Left lung (tissue), 14 donors: ENCODE measurements at places on chromosomes 5 and 9. TPM values are rescaled to one million over a fixed set of nuclear protein-coding genes. Genes with fewer than 3 reads are reported as not detected.
A peak's percentile ranks its signal among the peaks of the same experiment; 100 is the strongest.

Gene QSOX2
- 12.8 TPM for polyA plus RNA-seq

DNA sequence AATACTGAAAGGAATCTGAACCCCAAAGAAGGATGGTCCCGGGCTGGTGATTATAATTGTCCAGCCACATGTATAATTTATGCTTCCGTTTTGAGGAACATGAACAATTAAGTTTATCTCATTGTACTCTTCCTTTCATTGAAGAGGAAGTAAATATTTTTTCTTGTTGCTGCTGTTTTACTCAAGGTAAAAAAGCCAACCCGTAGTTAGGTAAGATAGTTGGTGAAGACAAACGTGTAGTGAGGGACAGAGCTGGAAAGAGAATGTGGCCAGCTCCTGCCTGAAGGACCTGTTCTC lies 5.1 kb downstream of the RCL1 start:
- no peak for DNase-seq

Gene GEMIN5
- 22.4 TPM for polyA plus RNA-seq

GRCh38 chr5:86463339-86463738 lies 154.4 kb upstream of the COX7C start:
- DNase-seq: no peak

DNA sequence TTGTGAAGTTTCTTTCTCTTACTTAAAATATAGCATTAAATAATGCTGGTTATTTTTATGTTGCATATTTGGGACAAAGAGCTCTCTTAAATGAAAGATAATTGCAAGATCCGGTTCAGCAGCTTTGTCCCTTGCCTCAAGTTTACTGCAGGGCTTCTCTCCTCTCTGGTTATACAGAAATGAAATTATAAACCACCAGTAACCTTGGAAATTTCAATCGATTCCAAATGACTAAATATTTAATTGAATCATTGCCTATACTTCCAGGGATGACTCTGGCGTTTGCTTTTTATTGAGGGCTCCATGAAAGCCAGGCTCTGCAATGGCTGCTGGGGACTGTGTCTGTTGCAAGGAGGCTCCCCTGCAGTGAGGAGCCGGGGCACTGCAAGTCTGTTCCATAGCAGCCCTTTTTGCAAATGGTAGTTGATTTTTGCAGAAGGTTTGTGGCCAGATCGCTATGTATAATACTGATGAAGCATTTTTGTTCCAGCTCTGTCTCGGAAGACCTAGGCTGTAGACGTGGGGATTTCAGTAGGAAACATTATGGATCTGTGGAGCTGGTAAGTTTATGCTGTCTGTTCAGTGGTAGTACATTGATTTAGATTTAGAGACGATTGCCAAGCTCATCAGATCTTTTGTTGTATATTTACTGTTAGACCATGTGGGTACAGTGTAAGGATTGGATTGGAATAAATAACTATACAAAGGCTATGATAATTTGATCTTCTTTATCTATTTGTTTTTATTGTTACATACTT lies at the start of gene GARNL3:
TSS of gene GARNL3 (plus strand) at position 313 of the 758 bp plus-strand sequence. CDS start at position 417, 104 bp downstream.
- peak; percentile 17 for DNase-seq

Gene CCDC171
- polyA plus RNA-seq: 11.2 TPM

Gene MCIDAS
- 0.79 TPM for polyA plus RNA-seq

DNA sequence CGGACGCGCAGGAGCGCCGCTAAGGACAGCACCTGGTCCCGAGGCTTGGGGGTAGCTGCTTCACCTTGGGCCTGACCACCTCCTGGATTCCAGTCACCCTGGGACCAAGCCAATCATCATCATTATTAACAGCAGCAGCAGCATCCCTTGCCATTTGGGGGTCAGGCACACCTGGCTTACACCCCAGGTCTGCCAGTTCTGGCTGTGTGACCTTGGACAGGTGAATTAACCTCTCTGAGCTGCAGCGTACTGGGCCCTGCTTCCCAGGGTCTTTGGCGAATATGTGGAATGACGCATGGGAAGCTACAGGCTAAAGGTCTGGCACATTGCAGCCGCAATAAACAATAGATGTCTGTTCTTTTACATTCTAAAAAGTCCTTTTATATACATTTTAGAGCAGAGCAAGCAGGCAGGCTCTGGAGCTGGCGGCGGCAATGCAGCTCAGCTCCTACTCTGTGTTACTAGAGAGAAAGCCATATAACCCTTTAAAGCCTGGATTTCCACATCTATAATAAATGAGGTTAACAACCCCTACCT lies 97.8 kb upstream of the CPLX2 start:
- no peak for DNase-seq

- peak; percentile 79 for DNase-seq
These were observed 909 bp downstream of the AFF4 start for GRCh38 chr5:132962429-132963021.

- DNase-seq: peak; percentile 43
These were observed 112.5 kb downstream of the FAM174A start for GRCh38 chr5:100647461-100648230.

DNA sequence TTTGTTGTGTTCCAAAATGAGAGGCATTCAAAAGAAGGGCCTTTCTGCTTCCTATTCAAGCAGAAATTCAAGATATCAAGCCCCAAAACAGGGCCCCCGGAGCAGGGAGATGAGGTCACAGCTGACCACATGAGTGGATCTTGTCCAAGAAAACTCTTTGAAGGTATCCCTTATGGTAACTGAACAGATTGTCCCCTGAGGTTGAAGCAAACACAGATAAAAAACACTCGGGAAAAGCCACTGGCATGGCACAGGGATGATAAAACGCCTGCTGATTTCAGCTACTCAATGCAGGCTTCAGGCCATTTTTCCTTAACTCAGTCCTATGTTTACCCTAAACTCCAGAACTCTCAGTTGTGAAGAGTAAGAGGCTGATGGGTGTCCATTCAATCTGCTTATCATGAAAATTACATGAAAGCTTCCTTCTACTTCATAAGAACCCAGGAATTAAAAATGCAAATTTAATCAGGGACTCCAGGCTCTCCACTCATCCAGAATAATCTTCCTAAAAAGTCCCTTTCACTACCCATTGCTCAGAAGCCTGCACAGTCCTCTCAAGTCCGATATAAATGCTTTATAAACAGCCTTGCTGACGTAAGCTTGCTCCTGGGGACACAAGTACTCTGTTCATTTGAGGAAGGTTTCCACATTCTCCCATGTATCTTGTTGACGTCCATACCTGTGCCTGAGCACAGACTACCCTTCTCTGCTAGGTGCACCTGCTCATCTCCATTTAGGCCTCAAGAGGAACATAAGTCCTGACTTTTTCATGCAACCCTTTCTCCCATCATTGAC lies 35.9 kb upstream of the SLC1A3 start:
- DNase-seq: no peak

Gene TAF11L14
- polyA plus RNA-seq: not detected

DNA sequence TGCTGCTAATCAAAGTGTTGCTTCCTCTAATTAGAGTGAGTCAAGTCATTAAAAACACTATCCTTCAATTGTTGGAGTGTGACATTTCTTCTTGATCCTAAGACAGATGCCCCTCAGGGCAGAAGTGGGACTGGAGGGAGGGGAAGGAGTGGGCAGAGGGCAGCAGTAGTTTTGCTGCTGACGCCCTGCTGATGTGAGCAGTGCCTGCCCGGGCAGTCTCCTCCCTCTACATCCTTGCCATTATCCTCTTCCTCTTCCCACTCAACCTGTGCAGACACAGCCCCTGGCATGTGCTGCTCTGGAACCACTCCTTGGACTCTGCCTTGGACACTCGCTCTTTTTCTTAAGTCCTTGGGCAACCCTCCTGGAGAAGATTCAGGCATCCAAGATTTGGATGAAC lies 232.5 kb downstream of the HSPA4 start:
- DNase-seq: no peak

DNA sequence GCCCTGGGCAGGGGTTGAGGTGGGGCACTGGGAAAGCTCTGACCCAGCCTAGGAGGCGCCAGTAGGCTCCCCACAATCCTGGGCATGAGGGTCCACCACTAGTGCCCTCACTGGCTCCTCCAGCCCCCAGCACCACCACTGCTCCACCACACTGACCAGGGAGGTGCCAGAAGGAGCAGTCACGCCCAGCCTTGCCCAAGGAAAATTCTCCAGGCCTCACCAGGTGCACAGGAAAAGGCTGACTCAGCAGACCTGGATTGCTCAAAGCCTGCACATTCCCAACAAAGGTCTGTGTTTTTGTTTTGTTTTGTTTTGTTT lies 62.9 kb downstream of the ZNF354C start:
- DNase-seq: no peak

Gene PCDHGA11
- polyA plus RNA-seq: 2.8 TPM

Gene TRPM3
- 0.85 TPM for polyA plus RNA-seq

DNA sequence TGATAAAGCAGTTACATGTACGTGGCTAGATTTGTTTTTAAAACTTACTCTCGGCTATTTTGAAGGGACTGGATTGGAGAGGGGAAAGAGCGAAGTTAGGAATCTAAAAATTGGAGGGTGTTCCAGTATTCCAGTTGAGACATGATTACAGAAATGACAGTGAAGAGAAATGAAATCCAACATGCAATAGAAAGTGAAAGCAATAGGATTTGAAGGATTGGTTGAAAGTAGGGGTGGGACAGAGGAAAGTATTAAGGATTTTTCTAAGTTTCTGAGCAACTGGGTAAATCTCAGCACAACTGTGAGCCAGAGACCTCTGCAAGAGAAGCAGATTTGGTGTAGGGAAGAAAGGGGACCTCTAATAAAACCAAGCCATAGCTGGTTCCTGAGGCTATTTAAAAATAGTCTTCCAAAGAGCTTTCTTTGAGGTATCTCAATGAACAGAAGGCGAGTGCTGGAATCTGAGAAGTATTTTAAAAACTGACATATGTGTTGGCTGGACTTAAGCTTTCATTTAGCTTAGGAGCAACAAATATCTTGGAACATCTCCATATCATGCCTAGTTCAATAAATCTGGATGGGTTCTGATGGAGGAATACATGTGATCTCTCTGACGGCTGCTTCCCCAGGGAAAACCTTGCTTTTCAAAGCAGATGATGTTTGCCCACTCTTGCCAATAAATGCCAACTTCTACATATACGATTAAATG lies 110.4 kb upstream of the IFNK start:
- DNase-seq: no peak

DNA sequence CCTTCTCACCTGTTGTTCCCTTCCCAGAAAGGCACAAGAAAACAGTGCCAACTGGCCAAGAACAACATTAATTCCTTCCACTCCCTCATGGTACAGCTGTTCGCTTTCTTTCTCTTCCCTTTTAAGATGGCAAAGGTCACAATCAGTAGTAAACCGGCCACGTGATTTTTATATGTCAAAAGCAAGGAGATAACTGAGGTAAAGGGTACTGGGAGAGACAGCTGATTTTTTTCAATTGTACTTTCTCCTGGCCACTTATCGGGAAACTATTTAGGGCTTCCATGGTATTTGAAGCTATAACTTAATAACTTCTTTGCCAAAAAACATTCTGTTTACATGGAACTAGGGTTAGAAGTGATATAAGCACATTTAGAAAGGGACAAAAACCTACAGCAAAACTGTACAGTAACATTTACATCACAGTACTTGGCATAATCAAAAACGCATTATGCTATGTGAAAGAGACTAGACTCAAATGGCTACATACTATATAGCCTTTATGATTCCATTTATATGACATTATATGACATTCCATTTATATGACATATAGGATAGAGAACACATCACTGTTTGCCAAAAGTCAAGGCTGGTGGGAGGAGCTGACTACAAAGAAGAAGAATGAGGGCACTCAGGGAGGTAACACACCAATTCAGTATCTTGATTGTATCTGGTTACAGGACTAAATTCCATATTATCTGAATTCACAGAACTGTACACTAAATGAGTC lies 24.8 kb downstream of the PLPP1 start:
- no peak for DNase-seq

GRCh38 chr5:50853151-50853550 lies 186.7 kb downstream of the PARP8 start:
- no peak for DNase-seq

GRCh38 chr9:132114102-132114707 lies 34.5 kb upstream of the MED27 start:
- peak; percentile 64 for DNase-seq

DNA sequence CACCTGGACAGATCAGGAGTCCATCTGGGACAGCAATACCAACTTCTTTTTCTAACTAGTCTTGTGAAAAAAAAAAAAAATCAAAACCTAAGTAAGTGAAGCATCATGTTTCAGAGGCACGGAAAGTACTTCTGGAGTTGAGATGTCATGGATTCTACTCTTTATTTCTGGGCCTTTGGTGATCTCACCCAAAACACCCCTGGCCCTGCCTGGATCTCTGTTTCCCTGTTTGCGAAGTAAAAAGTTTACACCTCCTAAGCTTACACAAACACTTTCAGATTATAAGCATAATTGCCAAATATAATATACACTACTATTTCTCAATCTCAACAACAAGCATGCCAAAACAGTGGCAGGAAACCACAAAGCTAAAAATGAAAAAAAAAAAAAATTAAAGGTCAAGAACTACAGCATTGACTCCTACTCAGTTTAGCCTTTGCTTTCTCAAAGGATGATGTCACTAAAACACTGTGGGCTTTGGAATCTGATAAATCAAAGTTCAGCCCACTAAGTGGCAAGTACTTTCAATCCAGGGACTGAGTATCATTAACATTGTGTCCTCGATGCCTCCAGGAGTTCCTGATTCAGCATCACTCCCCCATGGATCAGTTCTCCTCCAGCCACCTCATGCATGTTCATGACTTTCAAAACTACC lies 291.9 kb downstream of the NFIB start:
- no peak for DNase-seq

Gene SCGB3A2
- polyA plus RNA-seq: 1,607 TPM

Gene TXNDC8
- polyA plus RNA-seq: not detected

DNA sequence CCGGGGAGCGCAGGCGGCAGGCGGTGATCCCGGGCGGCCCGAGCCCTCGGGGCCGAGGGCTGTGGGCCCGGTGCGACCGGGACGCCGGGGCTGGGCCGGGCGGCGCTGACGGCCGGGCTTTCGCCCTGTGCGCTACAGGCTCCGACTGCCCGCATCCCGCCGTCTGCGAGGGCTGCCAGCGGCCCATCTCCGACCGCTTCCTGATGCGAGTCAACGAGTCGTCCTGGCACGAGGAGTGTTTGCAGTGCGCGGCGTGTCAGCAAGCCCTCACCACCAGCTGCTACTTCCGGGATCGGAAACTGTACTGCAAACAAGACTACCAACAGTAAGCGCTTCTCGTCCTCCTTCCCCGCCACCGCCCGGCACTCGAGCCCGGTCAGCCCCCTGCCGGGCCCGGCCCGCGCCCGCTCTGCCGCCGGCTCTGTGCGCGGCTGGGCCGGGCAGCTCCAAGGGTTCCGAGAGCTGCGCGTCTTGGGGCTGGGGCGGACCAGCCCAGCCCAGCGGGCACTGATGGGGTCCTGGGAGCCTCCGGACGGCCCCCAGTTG lies 1.6 kb downstream of the LMX1B start:
- DNase-seq: peak; percentile 79

DNA sequence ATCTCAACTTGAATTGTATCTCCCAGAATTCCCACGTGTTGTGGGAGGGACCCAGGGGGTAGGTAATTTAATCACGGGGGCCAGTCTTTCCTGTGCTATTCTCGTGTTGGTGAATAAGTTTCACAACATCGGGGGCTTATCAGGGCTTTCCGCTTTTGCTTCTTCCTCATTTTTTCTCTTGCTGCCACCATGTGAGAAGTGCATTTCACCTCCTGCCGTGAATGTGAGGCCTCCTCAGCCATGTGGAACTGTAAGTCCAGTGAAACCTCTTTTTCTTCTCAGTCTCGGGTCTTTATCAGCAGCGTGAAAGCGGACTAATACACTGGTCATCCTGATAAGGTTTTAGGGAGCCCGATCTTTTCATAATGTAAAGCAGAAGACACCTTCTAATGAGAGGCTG lies 687.0 kb upstream of the FTMT start:
- no peak for DNase-seq

Gene ANGPTL2
- 29.3 TPM for polyA plus RNA-seq

- DNase-seq: no peak
These were observed 23.1 kb upstream of the FRRS1L start for GRCh38 chr9:109190151-109190550.
